ENCODE measurements at places on chromosomes 16 and 17.

DNA sequence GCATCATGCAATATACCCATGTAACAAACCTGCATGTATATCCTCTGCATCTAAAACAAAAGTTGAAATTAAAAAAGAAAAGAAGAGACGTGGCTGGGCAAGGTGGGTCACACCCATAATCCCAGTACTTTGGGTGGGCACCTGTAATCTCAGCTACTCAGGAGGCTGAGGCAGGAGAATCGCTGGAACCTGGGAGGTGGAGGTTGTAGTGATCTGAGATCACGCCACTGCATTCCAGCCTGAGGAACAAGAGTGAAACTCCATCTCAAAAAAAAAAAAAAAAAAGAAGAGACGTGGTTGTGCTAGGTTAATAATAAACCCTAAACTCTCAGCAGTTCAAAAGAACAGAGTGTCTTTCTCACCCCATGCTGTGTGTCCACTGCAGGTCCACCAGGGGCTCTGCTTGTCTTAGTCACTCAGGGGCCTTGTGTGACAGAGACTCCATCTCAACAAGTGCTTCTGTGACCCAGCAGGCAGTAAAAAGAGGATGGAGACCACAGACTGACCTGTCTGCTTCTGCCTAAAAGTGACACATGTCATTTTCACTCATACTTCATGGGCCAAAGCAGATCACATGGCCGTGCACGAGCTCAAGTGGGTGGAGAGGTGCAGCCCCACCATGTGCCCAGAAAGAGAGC is 22.3 kb upstream of the N4BP1 start:
- no peak for DNase-seq
- no peaks in the 10 kb centered on the region for H3K36me3 ChIP-seq
- no peaks in the 10 kb centered on the region for H3K27me3 ChIP-seq
- H3K4me3 ChIP-seq: no peak overlapping the region
- no peak overlapping the region for H3K27ac ChIP-seq
- H3K4me1 ChIP-seq: peaks cover 4% of the 10 kb centered on the region

DNA sequence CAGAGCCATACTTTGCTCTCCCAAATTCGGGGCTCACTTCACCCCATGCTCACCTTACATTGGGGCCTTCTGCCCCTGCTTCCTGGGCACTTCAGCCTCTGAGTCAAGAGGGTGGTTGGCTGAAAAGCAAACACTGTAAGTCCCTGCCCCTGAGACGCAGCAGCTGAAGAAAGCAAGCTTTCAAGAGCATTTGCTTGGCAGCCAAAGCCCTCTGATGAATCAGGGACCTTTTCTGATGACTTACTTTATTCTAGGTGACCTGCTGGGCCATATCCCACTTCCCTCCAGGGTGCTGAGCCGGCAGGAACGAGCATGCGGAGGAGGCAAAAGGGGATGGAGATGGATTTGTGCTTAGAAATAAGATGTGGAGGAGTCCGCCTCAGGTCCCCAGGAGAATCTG is 147.0 kb upstream of the TNRC6C start:
- H3K4me3 ChIP-seq: no peak overlapping the region

DNA sequence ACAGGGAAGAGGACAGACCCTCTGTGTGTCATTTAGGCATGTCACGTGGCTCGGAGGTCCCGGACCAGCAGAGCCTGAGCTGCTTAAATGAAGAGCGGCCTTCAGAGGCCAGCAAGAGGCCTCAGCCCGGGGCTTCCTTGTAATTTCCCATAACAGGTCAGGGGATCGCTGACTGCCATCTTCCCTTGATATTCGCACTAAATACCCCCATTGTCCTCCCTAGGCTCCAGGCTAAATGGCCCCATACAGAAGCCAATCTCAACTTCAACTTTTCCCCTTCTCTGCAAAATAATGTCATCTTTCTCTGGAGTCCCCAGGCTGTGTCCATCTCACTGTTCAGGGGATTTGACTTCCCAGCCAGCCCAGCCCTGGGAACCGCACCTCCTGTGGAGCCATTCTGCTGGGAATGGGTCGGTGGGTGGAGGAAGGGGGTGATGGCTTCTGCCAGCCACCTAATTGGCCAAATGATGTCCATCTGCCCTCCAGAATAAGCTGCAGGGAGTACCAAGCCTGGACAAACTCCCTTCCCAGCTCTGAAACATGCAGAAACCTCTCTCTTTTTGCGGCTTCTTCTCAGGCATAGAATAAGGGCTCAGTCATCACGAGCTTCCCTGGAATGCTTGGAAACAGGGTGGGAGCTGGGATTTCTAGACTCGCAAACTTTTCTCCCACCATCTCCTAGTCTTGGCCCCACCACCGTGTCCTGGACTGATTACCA is 129.9 kb downstream of the SDK2 start:
- no peaks in the 10 kb centered on the region for H3K27me3 ChIP-seq
- no peaks in the 10 kb centered on the region for H3K36me3 ChIP-seq
- no peak overlapping the region for H3K4me3 ChIP-seq

GRCh38 chr17:39887078-39887477 is 19.1 kb downstream of the ZPBP2 start:
- no peak for DNase-seq
- no peaks in the 10 kb centered on the region for H3K27me3 ChIP-seq
- no peak overlapping the region for H3K4me3 ChIP-seq
- no peaks in the 10 kb centered on the region for H3K4me1 ChIP-seq

DNA sequence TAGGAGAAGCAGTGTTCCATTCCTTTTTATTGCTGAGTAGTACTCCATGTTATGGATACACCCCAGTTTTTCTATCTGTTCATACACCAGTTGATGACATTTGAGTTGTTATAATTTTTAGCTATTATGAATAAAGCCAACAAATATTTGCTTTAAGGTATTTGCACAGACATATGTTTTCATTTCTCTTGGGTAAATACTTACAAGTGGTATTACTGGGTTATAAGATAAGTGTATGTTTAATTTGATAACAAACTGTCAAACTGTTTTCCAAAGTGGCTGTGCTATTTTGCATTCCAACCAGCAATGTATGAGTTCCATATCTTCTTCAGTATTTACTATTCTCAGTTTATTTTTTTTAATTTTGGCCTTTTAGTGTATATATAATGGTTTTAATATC is 27.7 kb upstream of the GFOD2 start:
- H3K4me3 ChIP-seq: no peak overlapping the region
- no peak overlapping the region for H3K27ac ChIP-seq
- DNase-seq: no peak

- no peak overlapping the region for H3K27ac ChIP-seq
- H3K4me1 ChIP-seq: no peaks in the 10 kb centered on the region
- no peak overlapping the region for H3K4me3 ChIP-seq
- H3K27me3 ChIP-seq: no peaks in the 10 kb centered on the region
Observed at GRCh38 chr17:60256174-60256573, 106.4 kb downstream of the CA4 start.

DNA sequence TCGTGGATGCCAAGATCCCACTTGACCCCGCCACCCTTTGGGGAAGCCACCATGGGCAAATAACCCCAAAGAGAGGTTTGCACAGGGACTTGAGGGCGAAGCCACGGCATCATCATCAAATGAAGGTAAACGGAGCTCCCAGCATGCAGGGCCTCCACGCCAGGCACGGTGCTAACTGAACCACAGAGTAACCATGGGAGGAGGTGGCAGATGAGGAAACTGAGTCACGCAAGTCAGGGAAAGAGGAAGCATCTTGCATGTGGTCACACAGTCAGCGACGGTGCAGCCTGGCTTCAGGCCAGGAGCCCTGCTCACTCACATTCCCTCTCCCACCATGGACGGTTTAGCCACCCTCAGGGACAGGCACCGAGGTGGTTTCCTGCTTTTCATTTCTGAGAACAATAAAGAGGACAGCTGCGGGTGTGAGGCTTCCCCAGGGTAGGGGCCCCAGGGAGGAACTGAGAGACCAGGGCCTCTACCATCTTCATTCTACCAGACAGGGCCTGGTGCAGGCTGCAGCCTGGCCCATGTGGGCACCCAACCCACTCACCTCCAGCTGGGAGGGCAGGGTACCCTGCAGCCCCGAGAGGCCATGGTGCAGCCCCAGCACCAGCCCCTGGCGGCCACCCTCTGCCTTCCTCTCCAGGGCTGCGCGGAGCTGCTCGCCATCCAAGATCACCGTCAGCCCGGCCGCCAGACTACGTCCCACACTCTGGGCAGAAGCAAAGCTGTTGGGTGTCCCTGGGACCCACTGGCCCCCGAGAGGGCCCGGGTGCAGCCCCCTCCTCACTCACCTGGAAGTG is 78.3 kb downstream of the RMI2 start:
- H3K4me1 ChIP-seq: peaks cover 9% of the 10 kb centered on the region
- H3K27ac ChIP-seq: no peak overlapping the region
- no peak overlapping the region for H3K4me3 ChIP-seq
- no peaks in the 10 kb centered on the region for H3K27me3 ChIP-seq

GRCh38 chr17:63024716-63025115 is 58.7 kb downstream of the TANC2 start:
- DNase-seq: no peak
- H3K27me3 ChIP-seq: no peaks in the 10 kb centered on the region
- H3K27ac ChIP-seq: no peak overlapping the region
- H3K4me3 ChIP-seq: no peak overlapping the region
- no peaks in the 10 kb centered on the region for H3K4me1 ChIP-seq

DNA sequence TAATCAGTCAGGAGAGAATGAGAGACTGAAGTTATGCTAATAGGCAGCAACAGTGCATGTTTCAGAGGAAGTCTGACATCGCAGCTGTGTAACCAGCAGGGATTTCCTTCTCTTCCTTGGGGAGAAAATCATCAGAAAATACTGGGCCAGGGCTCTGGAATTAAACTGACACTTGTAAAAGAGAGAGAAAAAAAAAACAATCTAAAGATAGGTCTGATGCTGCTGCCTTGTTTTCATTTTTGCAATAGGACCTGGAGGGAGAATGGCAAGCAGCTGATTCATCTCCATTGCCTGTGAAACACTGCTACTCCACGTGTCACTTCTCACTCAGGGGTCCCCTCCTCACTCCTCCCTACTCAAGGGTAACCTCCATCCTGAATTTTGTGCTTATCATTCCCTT is 17.7 kb upstream of the CORO6 start:
- peaks cover 5% of the 10 kb centered on the region for H3K4me1 ChIP-seq
- no peaks in the 10 kb centered on the region for H3K27me3 ChIP-seq
- H3K36me3 ChIP-seq: peaks cover 58% of the 10 kb centered on the region
- H3K4me3 ChIP-seq: no peak overlapping the region

GRCh38 chr17:28473542-28473941 is at the start of gene SLC13A2:
Gene SLC13A2 (plus strand): TSS chr17:28473644. CDS start chr17:28473713, 69 bp downstream.
- H3K27ac ChIP-seq: no peak within 1 kb of the TSS
- no peak for DNase-seq

DNA sequence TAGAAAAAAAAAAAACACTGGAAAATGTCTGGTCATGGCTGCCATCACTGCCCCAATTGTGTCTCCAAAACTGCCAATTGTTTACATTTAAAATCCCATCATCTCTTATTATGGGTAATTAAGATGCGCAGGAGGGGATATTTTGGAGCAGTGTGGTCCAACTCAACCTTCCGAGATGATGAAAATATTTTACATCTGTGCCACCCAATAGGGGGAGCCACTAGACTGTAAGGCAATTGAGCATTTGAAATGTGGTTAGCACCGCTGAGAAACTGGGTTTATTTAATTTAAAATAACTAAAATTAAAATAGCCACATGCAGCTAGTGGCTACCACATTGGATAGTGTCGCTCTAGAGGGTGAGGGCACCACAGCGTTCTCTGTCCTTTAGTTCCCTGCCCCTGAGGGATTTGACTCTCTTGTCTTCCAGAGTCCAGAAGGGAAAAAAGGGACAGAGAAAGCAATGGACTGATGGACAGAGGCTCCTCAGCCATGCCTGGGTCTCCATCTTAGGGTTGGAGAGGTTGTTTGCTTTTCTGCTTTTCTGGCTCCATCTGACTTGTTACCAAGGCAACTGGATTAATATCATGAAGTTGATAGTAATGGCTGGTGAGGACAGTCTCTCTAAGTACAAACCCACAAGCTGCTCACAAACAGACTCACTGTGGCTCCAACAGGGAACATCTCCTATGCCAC is 3.5 kb downstream of the MPO start:
- H3K4me1 ChIP-seq: peaks cover 12% of the 10 kb centered on the region
- no peak overlapping the region for H3K4me3 ChIP-seq
- peak; percentile 53 for DNase-seq
- no peak overlapping the region for H3K27ac ChIP-seq
- H3K27me3 ChIP-seq: no peaks in the 10 kb centered on the region
- H3K36me3 ChIP-seq: no peaks in the 10 kb centered on the region

GRCh38 chr17:56733833-56734232 is 99.9 kb downstream of the C17orf67 start:
- no peak for DNase-seq
- H3K27me3 ChIP-seq: no peaks in the 10 kb centered on the region
- H3K36me3 ChIP-seq: no peaks in the 10 kb centered on the region
- peaks cover 19% of the 10 kb centered on the region for H3K4me1 ChIP-seq

Data from natural killer cell (primary cell).